ENCODE measurements at places on chromosomes 3 and 15.

DNA sequence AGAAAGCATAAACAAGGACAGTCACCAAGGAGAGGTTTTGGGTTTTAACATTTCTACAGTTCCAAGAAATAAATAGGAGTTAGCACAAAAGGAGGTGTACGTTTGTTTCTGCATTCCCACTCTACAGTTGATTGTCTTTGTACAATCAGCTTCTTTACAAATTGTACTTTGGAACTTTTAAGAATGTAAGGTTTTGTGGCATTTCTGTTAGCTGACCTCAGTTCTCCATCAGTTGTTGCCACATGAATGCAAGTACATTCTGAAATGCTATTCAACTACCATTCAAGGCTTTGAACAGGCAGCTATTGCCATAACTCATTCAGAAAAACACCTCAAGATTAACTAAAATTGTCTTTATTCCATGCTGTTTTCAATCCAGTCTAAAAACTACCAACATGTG lies 253.2 kb upstream of the UBE2E1 start:
- no peak for DNase-seq

DNA sequence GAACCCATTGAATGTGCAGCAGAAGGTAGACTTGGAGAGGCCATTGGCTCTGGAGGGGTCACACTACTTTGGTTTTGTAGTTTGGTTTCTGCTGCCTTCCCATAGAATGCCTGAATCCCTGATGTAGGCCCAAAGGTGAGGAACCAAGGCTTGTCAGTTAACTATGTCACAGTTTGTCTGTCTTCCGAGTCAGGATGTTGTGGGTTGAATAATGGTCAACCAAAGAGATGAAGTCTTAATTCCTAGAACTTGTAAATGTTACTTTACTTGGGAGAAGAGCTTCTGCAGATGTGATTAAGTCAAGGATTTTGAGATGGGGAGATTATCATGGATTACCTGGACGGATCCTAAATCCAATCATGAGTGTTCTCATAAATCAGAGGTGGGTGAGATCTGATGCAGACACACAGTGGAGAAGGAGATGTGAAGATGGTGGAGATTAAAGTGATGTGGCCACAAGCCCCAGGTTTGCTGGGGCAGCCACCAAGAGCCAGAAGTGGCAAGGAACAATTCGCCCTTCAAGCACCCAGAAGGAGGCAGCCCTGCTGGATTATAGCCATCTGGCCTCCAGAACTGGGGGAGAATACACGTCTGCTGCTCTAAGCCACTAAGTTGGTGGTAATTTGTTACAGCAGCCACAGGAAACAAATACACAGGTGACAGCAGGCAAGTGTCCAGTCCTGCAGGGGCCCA lies 2.3 kb upstream of the CCR8 start:
- DNase-seq = no peak

GRCh38 chr15:62835762-62836161 lies 206.8 kb upstream of the TPM1 start:
- DNase-seq = no peak

DNA sequence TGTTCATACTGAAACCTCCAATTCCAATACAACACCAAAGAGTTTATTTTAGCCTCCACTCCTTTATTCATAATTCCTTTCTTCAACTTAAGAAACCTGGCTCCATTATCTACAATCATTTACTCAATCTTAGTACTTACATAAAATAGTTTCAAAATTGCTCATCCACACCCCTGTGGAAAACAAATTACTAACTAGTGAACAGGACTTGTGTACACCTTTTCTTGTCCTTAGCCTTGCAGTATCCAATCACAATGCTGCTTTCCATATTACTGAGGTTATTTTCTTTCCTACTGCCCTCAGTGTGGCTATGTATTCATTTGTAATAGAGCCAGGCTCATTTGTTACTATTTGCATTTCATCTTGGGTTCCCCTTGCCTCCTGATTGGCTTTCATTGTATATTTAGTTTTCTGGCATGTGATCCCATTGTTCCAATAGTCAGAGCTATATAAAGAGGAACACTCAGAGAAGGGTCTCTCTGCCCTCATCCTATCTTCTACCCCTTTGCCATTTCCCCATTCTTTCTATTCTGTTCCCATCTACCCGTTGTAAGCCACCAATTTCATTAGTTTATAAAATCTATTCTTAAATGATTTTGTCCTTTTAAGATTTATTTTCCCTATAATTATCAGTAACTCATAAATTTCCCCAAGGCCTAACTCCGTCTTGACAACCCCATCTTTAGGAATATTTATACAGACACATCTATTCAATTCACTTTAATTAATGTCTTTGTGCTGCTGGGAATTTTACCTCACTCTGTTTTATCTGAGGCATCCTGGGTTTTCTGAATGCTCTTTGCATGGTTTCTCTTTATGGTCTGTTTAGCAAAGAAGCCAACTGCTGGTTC lies 67.9 kb upstream of the RBP1 start:
- DNase-seq = no peak

DNA sequence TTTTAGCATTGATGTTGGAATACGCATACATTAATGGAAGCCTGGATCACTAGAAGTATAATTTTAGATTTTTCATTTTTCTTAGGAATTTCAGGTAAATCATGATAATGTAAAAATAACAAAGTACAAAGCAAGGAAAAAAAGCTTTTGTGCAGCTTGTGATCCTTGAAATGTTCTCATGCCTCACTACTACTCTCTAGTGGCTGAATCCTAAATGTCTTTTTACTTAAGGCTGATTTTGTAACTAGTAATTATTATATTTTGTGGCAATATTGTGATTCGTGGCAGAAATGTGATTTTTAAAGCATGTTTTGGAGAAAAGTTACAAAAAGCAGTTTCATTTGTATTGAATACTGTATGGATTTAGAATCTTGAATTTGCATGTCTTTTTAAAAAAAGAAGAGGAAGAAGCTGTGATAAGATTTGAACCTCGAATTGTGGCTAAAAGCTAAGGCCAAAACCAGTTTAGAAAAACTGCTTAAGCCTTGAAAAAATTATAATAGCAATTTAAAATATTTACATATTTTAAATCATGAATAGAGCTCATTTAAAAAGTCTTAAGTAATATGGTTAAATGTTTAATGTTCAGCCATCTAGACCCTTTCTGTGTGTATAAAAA lies 39.0 kb downstream of the U2SURP start:
- peak; percentile 3 for DNase-seq

GRCh38 chr15:60184579-60184978 lies 180.5 kb downstream of the FOXB1 start:
- no peak for DNase-seq

- DNase-seq = no peak
Measured at GRCh38 chr15:70289191-70289955, 191.7 kb upstream of the TLE3 start.

- no peak for DNase-seq
Measured at GRCh38 chr3:110806924-110807323, 264.7 kb upstream of the NECTIN3 start.

DNA sequence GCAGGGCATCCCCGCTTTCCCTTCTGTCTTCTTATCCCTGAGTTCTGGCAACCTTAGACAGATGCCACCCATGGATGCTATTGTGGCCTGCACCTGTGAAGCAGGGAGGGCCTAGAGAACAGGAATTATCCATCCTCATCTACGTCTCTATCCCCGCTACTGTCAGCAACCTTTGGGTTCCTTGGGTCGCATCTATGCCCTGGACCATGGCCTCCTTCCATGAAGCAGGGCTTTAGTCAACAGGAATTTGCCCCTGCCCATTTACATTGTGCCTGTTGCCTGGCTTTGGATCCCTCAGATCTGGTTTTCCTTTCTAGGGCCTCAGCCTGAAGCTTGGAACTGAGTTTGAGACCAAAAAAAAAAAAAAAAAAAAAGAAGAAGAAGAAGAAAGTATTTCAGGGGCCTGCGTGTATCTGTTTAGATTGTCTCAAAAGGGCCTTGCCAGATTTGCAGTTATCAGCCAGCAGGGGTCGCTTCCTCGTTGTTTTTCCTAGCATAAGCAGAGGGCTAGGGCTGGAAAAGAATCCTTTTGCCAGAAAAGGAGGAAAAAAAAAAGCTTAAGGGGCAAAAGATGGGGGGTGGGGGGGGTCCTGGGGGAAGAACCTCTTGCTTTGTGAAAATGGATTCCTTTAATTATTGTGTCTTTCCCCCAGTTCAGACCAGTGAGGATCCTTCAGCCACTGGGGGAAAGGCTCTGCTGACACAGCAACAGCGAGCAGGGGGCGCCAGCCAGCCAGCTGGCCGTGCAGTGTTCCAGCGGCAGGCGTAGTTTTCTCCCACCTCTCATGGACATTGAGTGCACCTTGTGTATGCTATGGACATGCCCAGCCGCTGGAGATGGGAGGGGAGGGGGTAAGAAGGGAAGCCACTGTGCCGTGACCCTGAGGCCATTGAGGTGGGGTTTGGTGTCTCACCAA lies 65.7 kb upstream of the ALDH1L1 start:
- DNase-seq = no peak

GRCh38 chr3:151330899-151331298 lies 1.6 kb upstream of the P2RY13 start:
- DNase-seq = no peak

- no peak for DNase-seq
Measured at GRCh38 chr3:165459111-165459510, 262.9 kb upstream of the SLITRK3 start.

GRCh38 chr3:138774529-138775253 lies 60.0 kb downstream of the PIK3CB start:
- peak; percentile 93 for DNase-seq

- DNase-seq = no peak
Measured at GRCh38 chr3:14440168-14440518, 37.7 kb downstream of the SLC6A6 start.

DNA sequence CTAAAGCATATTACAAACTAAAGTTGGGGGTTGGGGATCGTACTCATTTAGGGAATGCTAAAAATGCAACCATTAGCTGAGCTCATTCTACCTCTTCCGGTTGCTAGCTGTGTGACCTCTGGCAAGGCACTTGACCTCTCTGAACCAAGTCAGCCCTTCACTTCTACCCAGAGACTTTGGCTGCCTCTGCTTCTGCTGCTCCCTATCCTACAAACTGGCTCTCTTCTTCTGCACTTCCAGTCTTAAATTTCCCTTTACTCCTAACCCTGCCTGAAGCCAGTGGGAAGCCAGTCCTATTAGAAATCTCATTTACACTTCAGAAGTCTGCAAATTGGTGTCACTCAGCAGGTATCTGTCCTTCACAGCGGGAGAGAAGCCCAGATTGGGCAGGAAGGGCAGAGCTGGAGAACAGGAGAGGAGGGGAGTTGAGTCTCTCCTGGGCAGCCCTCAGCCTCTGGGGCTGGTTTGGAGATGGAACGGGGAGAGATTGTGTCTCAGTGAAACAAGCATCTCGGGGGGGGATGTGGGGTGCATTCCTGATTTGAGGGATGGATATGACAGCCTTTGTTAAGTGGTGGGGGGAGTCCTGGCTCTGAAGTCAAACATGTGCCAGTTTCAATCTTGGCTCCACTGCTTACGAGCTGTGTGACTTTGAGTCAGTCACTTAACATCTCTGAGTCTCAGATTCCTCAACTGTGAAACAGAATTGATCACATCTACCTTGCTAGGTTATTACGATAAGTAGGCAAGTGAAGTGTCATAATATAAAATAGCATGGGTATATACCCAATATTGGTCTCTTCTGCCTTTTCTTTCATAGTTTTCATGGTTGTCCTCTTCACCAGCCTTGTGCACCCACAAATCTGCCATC lies 7.8 kb upstream of the AEN start:
- DNase-seq = no peak

DNA sequence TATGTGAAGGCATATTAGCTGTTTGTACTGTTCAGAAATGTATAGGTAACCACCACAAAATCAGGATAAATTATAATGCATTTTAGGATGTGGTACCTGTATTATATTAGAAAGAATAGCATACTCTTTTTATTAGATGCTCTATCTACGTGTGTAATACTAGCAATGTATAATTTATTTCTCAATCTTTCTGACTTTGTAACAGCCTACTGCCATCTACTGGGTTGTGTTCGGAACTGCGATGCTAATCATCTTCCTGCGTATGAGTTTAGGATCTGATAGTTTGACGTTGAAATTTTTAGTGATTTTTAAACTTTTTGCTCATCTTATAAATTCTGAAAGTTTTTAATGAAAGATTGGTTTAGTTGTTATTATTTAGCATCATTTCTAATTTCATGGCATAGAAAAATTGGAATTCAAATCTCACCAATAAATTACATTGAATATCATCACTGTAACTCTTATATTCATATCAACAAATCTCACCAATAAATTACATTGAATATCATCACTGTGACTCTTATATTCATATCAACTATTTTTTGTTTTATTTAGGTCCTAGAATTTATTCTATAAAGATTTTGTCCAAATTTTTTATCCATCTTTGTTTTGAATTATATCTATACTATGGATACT lies 322.7 kb upstream of the ZNF717 start:
- DNase-seq = no peak

DNA sequence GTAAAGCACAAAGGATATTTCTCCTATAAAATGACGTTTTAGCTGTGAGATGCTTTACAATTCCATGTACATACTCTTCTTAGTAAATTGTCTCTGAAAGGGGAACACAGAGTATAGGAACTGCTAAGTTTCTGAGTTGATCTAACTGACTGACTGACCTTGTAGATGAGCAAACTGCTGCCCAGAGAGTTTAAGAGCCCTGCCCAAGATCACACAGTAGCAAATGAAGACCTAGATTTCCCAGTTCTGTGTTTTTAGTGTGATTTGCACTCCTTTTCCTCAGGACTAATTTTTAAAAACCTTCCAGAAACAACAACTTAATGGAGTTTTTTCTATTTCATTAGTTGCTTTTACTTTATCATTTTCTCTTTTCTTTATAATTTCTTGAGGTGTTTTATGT lies 247.7 kb downstream of the PDCD6IP start:
- no peak for DNase-seq
